ENCODE measurements at places on chromosomes 13 and 19.

DNA sequence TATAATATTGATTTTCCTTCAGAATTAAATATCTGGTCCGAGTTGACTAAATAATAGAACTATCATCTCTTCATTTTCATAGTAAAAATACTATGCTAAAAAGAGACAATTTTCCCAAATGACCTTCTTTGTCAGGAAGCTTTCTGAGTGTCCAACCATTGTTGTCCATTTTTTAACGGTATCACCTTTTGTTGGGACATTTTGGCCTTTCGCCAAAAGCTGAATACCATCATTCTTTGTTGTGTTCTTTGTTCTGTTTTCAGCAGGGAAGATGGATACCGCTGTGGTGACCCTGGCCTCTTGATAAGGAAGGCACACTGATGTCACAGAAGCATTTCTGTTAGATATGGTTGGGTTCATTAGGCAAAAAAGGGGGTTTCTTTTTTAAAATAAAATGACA is 654.4 kb upstream of the GPC6 start:
- DNase-seq = no peak

- DNase-seq = peak; percentile 66
Measured at GRCh38 chr19:57664269-57665127, 4.2 kb upstream of the ZSCAN4 start.

DNA sequence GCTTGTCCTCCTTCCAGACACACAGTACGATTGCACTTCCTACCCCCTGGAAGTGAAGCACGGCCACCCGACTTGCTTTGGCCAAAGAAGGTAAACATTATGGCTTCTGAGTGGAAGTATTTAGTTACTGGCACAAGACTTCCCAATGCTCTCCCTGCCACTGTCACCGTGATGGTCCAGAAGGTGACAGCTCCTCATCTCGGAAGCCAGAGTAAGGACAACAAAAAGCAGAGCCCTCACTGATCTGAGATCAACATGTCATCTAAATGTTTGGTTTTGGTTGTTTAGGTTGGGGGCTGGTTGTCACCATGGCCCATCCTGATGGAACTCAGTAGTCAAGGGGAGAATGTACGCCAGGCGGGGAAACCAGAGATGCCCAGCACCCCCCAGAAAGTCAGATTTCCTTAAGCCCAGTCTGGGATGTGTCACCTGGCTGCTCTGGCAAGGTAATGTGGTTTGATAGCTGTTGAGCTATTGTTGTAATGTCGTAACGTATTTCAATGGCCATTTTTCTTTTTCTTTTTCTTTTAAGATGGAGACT is 170.1 kb upstream of the ZNF536 start:
- no peak for DNase-seq

GRCh38 chr19:55018633-55019032 is 19.4 kb downstream of the GP6 start:
- no peak for DNase-seq

DNA sequence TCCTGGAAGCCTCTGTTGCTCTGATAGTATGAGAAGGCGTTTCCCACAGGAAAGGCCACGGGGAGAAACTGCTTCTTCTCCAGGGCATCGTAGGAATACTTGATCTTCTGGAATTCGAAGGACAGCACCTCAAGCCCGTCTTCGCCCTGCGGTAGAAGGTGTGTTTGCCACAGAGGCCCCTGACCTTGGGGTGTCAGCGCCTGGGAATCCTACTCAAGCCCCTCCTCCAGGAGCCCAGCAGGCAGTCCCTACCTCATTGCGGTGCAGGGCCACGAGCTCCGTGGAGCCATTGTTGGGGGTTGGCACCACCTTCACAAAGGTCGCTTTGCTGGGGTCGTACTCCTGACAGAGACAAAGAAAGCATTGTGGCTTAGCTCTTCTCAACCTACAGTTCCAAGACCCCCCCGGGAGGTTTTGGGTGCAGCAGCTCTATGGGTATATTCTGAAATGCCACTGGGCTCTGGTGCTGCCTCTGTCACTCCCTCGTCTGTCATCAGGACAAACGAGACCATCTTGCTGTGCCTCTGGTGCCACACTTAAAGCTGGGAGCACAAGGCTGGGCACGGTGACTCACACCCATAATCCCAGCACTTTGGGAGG is 3.7 kb downstream of the ATP13A1 start:
- DNase-seq = no peak

DNA sequence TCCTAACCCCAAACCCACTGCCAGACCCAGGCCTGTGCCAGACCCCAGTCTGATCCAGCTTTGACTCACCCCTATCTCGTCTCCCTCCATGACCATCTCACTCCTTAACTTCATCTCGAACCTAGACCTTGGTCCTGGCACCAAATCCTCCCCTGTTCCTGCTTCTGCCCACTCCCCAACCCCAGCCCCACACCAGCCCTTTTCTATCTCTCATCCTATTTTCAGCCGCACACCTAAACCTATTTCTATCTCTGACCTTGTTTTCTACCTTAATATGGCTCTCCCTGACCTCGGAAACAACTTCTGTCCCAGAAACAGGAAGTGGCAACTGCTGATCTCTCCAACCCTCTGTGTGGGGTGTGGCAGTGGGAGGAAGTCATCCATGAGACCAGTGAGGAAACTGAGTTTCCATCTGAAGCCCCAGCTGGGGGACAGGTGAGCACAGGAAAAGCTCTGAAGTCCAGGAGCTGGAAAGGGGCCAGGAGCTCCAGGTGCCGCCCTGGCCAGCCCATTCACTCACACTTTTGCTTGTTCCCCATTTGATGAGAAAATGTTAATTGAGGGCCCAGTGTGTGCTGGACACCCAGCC is 13.7 kb downstream of the PTH2 start:
- no peak for DNase-seq

- DNase-seq = no peak
Measured at GRCh38 chr13:105878119-105878700, 657.3 kb downstream of the EFNB2 start.

DNA sequence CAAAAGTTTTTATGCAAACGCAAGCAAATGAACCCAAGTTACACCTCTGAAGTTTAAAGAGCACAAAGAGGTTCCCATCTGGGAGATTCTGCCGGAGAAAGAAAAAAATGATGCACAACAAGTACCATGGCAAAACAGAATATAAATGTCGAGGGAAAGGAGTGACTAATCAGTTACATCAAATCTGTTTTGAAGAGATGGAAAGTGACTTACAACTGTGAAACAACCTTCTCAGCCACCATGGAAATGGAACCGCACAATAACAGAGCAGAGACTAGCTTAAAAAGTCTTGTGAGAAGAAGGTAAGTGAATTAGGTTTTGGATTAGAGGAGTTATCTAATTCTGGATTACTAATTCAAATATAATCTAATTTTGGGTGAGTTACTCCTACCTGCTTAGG is 2.4 kb downstream of the HSPH1 start:
- no peak for DNase-seq

GRCh38 chr19:29896802-29897201 is 45.2 kb upstream of the URI1 start:
- DNase-seq = no peak

- no peak for DNase-seq
Measured at GRCh38 chr13:44605275-44605674, 29.1 kb upstream of the TSC22D1 start.

DNA sequence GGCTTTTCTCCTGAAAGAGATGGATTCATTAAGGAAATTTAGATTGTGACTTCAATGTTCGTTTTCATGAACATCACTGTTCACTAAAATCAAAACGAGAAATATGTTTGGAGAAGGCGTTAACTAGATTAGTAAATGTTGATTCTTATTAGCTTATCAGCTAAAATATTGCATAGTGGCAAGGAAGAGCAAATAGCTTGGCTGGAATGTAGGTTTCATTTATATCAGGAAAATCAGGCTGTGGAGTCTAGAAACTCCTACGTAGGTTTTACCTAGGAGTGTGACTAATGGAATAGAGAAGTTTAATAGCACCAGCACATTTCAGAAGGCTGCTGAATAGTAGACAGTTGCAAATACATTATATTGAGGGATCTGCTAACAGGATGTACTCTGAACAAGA is 344.9 kb downstream of the LIG4 start:
- no peak for DNase-seq

DNA sequence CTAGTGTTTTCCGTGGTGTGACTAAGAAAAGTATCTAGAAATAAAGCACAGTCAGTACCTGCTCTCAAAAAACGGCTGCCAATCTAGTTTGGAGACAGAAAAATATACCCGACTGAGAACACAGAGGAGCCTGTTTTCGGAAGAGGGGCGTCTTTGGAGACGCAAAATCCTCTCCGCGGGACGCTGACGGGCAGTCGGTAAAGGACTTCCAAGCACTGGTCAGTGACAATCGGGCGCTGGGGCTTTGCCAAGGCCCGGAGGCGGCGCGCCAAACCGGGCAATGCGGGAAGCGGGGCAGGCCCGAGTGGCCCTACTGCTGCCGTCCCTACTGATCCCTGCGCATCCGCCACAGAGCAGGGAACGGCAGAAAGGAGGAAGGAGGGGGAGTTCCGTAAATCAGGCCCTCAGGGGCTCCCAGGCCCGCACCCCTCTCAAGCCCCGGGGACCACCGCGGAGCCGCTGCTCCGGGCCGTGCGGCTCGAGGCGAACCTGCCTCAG is 588 bp upstream of the DPY19L3 start:
- no peak for DNase-seq

DNA sequence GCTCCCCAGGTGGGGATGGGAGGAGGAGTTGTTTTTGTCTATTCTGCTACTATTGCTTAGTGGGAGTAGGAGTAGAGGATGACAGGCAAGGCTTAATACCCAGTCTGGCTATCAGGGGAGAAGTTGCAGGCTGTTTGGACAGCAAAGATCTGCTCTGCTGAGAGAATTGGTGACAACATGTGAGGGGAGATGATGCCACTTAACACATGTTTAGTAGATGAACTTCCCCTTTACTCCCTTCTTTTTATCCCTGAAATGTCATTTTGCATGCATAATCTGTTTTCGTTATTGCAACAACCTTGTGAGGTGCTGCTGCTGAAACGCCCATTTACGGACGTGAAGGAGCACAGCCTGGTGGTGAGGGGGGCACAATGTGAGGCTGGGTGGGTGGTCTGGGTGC is 3.0 kb upstream of the CYP4F12 start:
- DNase-seq = no peak

- DNase-seq = peak; percentile 42
Measured at GRCh38 chr13:30751183-30751933, 16.0 kb downstream of the ALOX5AP start.

DNA sequence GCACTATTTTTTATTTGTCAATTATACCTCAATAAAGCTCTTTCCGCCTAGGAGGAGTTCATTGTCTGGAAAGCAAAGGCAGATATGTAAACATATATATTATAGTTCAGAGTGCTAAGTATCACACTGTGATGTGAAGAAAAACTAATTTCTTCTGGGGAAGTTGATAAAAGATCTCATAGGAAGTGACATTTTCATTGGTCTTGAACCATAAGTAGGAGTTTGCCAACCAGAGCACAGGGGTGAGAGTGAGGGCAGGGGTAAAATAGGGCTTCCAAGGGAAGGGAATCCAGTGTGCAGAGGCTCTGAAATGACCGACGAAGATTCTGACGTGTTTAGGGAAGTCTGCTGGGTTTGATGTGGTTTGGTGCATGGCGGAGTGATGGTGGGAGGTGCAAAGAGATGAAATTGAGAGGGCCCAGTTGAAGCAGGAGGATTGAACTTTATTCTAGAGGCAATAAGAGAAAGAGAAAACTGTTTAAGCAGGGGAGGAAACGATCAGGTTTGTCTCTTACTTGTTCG is 780 bp upstream of the GTF2F2 start:
- peak; percentile 46 for DNase-seq

GRCh38 chr13:87444135-87444534 is 227.0 kb upstream of the SLITRK5 start:
- DNase-seq = no peak

DNA sequence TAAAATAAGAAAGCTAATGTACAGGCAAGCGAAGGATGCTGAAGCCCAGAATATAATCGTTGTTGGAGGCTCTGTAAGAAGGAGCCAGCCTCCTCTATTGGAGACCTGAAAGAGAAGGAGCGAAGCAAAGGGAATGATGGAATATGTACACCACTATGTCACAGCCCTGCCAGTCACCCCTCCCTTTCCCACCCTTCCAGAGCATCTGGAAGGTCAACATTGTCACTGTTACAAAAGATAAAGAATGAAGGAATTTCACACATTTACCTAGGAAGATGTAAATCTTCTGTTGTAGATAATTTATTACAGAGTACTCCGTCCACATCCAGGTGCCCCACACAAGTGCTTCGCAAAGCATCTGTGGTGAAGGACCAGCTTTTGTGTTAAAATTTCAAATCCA is 39.7 kb upstream of the SACS start:
- DNase-seq = peak; percentile 57

GRCh38 chr19:37977992-37978391 is 71.0 kb downstream of the SIPA1L3 start:
- peak; percentile 90 for DNase-seq

DNA sequence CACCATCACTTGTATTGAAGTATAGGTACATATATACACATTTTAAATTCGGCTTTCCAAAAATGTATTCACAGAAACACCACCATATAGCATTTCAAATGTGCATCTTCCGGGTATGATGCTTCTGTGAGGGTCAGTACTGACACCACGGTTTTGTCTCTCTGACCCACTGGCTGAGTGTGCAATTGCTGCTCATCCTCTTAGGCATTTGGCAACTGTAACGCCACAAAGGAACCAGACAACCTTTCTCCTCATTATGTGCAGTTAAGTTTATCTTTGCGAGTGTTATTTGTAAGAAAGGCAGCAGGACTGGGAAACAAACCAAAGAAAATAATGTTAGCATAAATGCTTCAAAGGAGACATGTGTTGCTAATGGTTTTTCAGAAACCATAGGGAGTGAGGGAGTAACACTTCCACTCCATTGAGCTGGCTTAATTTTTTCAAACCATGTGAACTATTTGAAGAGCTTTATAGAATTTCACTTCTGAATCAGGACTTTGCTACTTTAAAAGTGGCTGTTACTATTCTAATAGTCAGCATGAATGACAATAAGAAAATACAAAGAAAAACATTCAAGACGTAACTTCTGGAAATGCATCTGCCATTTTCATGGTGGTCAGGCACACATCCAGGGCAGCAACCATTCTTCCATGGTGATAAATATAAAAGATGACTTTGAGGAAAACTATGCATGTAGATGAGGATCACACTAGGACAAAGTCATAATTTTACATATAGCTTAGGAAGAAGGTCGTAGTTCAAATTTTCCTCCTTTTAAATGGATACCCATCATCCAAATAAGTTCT is 423.3 kb downstream of the MZT1 start:
- peak; percentile 68 for DNase-seq
